Activated CD8-positive, alpha-beta memory T cell treated with anti-CD3 and anti-CD28 coated beads for 48 hours (primary cell): ENCODE measurements at places on chromosomes 12 and 14.

- DNase-seq, result no peak
These were observed 137.5 kb upstream of the RFLNA start for GRCh38 chr12:124157406-124157805.

- no peak for DNase-seq
These were observed 1081.5 kb downstream of the GALC start for GRCh38 chr14:86911486-86911885.

GRCh38 chr12:130859161-130859560 lies 12.7 kb upstream of the RAN start:
- DNase-seq, result no peak

DNA sequence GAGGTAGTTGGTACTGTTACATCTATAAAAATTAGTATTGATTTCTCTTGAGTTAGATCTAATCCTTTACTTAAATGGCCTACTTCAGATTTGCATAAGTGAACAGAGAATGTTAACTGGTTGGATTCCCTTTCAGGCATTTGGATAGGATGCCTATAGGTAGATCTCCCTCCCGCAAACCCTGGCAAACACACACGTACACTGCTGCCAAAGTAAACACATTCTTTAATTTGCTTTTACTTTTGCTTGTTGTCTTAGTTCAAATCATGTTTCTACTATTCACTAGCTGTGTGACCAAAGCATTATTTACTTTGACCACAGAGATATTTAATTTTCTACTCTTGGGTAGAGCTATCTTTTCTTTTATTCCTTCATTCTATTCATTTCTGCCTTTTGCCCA lies 936.1 kb upstream of the FBXO33 start:
- no peak for DNase-seq

- no peak for DNase-seq
These were observed 17.0 kb upstream of the NUDT4 start for GRCh38 chr12:93360688-93361087.

DNA sequence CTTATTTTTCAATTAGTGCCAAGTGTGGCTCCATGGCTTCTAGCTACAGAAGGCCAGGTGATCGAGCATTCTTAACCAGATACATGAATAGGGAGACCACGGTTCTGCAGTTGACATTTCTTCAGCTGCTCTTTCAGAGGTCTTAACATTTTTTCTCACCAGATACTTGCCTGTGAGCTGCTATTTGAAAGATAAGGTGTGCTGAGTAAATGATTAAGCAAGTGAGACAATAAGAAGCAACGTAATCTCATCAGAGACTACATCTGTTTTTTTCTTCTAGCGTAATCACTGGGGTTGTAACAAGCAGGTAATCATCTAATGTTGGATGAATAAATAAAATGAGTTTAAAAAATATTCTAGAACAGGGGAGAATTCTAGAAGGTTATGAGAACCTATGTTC lies 912.9 kb downstream of the DIO2 start:
- no peak for DNase-seq

GRCh38 chr14:91088585-91089235 lies 25.2 kb upstream of the DGLUCY start:
- no peak for DNase-seq

GRCh38 chr12:20865873-20866272 lies 55.4 kb downstream of the SLCO1B3 start:
- no peak for DNase-seq

DNA sequence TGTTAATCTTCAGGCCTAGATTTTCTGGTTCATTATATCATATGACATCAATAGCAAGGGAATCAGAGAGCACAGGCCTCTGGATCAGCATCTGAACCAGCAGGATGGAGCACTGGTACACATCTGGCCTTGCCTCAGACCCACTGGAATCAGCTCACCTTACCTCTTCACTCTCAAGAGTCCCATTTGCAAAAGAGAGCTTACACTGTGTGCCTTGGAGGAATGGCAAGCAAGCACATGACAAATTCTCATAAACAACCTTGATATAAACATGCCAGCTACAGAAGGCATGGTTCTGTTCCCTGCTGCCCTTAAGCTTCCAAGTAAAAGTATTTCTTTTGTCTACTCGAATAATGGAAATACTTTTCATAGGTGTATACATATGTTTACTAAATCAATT lies 128.6 kb upstream of the CPM start:
- no peak for DNase-seq

GRCh38 chr14:94483071-94483451 lies 7.1 kb upstream of the SERPINA9 start:
- no peak for DNase-seq

DNA sequence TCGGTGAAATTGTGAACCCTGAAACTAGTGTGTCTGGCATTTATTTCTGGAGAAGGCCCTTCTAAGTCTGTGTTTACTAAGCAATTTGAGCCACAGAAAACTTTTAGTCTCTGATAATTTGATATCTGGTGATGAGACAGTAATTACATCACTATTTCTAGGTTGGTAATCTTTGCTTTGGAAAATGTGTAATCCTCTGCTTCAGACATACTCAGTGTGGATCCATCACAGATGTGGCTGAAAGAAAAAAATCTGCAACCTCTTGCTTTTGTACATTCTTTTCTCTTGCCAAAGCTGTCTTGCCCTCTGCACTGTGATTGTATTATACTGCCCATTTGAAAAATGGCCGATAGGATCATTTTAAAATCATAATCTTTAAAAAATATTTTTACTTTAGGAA lies 78.1 kb downstream of the PELI2 start:
- no peak for DNase-seq

GRCh38 chr12:49403971-49404450 lies 36.7 kb downstream of the SPATS2 start:
- DNase-seq, result no peak

DNA sequence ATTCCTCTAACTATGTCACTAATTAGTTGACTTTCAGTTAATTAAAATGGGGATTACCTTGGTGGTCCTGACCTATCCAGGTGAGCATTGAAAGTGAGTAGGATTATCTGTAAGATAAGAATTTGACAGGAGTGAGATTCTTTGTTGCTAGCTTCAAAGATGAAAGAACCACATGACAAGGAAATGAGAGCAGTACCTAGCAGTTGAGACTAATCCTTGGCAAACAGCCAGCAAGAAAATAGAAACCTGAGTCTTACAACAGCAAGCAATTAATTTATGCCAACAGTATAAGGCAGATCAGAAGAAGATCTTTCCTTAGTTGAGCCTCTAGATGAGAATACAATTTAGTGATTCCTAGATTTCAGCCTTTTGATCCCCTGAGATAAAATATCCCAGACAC lies 1058.4 kb downstream of the LRFN5 start:
- DNase-seq, result no peak

GRCh38 chr12:105504286-105504685 lies 173.8 kb downstream of the C12orf75 start:
- no peak for DNase-seq

- no peak for DNase-seq
These were observed 63.5 kb downstream of the KITLG start for GRCh38 chr12:88516811-88517210.

GRCh38 chr14:80678436-80678835 lies 263.1 kb downstream of the CEP128 start:
- DNase-seq, result no peak

DNA sequence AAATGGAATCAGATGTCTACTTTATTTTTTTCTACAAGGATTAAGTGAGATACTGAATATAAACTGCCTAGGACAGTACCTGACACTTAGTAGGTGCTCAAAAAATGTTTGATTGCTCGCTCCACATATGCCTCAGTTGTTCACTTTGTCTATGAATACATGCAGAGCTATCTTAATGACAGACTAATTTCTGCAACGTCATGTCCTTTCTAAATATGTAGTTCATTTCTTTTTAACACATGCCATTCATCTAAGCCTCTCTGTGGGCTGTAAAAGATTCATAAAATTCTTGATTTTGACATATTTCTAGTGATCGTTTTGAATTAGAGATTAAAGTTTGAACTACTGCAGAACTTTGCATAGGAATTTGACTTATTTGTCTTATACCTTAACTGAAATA lies 176.3 kb upstream of the STXBP6 start:
- DNase-seq, result no peak

DNA sequence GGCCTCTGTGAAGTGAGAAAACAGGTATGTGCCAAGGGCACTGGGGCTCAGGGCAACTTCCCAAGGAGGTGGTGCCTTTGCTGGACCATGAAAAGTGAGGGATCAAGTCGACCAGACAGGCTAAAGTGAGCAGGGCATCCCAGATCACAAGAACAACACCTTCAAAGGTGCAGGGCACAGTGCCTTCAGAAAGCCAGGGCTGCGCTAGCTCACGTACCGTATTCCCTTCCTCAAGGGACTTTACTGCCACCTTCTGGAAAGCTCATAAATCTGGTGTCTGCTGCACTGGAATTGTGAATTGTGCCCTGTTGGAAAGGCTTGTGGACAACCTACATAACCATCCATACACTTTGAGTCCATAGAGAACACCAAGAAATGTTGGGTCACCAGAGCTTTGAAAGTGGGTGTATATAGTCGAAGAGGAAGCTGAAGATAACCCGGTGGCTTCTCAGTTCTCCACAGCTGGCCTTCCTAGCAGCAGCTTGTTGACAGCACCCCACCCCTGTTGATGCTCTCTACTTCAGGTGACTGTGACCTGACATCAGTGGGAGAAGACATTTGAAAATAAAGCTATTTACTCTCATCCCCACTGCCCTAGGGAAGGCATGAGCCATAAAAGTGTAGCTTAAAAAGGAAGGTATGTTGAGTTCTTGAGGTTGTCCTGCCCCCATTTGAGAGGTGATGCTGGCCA lies 24.5 kb downstream of the FIGNL2 start:
- DNase-seq, result no peak

DNA sequence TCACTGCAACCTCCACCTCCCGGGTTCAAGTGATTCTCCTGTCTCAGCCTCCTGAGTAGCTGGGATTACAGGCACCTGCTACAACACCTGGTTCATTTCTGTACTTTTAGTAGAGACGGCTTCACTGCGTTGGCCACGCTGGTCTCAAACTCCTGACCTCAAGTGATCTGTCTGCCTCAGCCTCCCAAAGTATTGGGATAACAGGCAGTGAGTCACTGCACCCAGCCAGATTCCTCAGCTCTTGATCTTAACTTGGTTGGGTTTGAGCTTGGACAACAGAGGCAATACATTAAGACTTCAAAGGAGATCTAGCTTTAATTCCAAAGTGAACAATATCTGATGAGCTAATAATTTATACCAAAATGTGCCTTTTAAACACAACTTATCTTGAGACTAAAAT lies 5.6 kb downstream of the DAZAP2 start:
- DNase-seq, result no peak

DNA sequence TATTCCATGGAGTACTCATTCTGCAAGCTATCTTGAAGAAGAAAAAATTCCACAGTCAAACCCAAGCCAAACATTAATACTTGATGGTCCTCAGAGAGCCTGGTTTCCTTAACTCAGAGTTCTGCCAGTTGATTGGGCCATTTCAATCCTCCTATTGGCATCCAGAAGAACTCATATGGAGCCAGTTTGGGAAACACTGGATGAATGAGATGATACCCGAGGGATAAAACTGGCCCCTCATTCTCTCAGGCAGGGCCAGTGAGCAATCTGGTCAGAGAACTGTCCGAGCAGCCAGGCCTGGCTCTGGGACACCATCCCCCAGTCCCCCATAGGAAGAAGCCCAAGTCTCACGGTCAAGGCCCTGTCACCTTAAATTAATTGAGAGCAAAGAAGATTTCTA lies 48.8 kb downstream of the NUAK1 start:
- no peak for DNase-seq

DNA sequence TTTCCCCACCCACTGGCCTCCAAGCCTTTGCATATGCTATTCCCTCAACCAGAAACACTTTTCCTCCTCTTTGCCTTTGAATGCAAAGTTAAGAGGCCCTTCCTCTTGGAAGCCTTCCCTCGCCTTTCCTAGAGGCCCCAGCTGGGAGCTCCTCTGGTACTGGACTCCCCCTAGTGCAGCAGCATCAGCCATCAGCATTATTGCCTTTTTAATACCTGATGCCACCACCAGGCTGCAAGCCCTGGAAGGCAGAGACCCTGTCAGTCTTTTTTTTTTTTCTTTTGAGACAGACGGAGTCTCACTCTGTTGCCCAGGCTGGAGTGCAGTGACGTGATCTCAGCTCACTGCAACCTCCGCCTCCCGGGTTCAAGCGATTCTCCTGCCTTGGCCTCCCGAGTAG lies 19.1 kb upstream of the PLA2G1B start:
- DNase-seq, result no peak

- no peak for DNase-seq
These were observed 29.5 kb upstream of the RHOJ start for GRCh38 chr14:63174760-63175191.

- DNase-seq, result no peak
These were observed 189.7 kb downstream of the BCAT1 start for GRCh38 chr12:24759155-24759554.

- no peak for DNase-seq
These were observed 366.7 kb downstream of the GALC start for GRCh38 chr14:87626266-87626665.

- DNase-seq, result no peak
These were observed 14.3 kb downstream of the TBX3 start for GRCh38 chr12:114669401-114670290.

DNA sequence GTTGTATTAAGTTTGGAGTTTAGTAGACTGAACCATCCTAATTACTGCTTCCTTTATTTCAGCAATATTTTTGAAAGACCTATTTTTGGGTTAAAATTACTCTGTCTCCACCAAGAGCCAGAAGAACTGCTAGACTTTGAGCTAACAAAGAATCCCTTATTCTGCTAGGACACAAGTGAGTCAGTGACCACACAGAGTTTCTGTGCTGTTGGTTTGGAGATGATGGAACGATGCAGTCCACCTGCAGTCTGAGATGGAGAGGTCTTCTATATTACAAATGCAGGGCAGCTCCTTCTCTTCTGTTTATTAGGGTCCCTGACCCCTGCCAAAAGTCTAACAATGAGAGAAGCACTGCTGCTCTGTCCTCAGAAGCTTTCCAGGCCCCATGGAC lies 6.7 kb upstream of the STXBP6 start:
- DNase-seq, result no peak

DNA sequence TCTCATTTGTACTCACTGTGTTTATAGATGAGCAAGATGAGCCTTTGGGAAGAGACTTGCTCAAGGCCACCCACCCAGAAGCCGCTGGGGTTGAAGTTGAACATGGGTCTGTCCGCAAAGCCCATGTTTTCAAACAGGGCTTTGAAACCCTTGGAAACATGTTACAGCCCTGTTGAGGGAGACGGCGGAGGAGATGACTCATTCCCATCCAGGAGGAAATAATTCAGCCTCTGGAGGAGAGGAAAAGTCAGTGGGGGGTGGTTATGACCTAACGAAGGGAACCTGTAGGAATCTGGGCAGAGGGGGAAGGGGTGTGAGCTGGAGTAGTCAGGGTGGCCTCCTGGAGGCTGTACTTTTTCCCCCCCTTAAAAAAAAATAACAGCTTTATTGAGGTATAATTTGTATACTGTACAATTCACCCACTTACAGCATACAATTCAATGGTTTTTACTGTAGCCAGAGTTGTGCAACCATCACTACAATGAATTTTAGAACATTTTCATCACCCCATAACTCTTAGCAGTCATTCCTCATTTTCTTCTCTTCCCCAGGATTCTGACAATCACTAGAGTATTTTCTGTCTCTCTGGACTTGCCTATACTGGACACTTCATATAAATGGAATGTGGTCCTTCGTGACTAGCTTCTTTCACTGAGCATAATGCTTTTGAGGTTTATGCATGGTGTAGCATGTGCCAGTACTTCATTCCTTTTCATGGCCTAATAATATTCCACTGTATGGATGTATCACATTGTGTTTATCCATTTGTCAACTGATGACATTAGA lies 1.9 kb upstream of the RIN3 start:
- DNase-seq, result no peak
